ENCODE measurements at places on chromosomes 3 and 15.
A peak's percentile ranks its signal among the peaks of the same experiment; 100 is the strongest.

- no peak for DNase-seq
Measured at GRCh38 chr15:84821501-84822021, 4.4 kb downstream of the ALPK3 start.

DNA sequence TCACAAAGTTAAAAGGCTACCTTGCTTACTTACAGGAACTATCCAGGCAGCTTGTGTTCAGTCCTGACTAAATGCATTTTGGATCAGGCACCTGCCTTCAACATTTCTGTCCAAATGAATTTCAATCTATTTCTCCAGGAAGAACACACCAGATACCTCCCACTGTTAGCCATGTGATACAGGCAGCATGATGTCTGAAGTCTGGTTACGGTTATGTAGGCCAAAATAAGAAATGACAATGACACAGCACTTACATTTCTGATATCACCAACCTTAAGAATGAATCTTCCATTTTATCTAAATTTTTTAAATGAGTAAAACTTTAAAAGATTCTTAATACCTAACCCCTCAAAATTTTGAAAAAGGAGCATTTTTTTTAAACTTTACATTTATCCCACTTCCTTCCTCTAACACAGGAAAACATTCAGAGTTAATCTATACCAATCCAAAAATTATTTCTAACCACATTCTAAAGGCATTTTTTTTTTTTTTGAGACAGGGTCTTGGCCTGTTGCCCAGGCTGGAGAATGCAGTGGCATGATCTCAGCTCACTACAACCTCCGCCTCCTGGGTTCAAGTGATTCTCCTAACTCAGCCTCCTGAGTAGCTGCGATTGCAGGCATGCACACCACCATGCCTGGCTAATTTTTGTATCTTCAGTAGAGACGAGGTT lies at the start of gene MAP4:
Gene MAP4 (minus strand): TSS at position 116 of the 673 bp plus-strand sequence. CDS start 17,556 bp downstream, outside the sequence.
- no peak for DNase-seq

DNA sequence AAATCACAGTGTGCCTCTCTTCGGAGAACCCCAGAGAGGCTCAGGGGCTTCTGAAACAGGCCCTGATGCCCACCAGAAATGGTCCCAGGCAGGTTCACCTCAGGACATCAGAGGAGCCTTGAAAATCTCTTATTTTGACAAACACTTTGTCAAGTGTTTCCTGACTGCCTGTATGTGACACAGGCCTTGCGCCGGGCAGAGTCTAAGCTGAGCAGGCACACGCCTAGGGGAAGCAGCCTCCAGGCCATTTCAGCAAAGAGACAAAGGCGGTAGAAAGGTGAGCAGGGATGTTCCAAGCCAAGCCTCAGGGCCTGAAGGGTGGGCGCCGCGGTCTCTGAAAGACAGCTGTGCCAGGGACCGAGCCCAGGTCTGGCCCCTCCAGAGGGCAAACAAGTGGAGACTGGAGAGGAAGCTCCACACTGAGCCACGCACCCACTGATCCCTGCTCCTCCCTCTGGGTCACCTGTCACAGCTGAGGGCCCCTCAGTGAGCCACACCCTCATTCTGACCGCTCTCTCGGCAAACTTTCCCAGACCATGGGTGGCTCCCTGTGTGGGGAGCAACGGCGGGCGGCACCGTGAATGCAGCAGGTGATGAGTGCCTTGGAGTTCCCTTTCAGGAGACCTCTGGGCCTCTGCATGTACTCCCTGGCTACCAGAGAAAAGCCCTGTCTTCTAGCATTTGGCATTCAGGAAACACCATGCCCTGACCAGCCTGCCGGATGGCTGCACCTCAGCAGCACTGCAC lies 136.1 kb downstream of the ADAMTS17 start:
- no peak for DNase-seq

- no peak for DNase-seq
Measured at GRCh38 chr15:97838606-97839210, 121.8 kb upstream of the ARRDC4 start.

GRCh38 chr3:196260784-196261183 lies 26.7 kb downstream of the PCYT1A start:
- DNase-seq: no peak

DNA sequence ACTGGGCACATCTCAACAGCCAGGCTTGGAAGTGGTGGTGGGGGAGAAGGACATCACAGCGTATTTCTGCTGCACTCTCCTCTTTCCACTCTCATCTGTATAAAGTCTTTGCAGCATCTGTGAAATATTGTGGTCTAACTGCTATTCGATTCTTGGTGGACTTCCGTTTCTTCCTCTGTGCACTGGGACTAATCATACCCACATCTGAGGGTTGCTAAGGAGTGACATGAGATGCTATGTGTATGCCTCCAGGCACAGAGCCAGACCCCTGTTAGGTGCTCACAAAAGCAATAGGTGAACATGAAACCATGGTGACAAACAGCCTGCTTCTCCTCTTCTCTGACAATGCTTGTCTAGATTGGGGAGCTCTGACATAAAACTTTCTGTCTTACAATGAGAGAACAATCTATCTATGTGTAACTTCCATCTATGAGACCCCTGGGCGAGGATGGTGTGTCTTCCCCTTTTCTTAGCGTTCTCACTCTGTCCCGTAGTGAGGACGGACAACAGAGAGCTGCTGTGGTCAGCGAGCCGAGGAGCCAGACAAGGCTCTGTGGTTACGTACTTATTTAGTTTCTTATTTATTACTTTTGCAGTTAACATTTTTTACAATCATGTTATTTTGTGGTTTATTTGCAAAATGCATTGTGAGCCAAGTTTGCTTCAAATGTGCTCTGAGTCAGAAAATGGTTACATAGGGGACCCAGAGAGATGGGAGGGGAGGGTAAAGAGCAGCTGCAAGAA lies 196.7 kb upstream of the TPRG1 start:
- DNase-seq: peak; percentile 68

DNA sequence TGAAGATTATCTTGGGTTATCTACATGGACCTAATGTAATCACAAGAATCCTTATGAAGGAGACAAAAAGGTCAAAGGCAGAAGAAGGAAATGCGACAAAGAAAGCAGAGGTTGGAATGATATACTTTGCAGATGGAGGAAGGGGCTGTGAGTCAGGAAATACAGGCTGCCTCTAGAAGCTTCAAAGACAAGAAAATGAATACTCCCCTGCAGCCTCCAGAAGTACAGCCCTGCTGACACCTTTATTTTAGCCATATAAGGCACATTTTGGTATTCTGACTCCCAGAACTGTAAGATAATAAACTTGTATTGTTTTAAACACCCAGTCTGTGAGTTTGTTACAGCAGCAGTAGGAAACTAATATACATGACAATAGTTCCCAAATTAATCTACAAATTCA lies 58.6 kb downstream of the SIDT1 start:
- DNase-seq: no peak

Measured in astrocyte (in vitro differentiated cells and primary cell).